ENCODE measurements at places on chromosomes 6 and 20.

- no peak for DNase-seq
These were observed 128.8 kb downstream of the CDH26 start for GRCh38 chr20:60086821-60087562.

GRCh38 chr20:58025233-58025632, 203.2 kb downstream of the ANKRD60 start:
- DNase-seq, result no peak

DNA sequence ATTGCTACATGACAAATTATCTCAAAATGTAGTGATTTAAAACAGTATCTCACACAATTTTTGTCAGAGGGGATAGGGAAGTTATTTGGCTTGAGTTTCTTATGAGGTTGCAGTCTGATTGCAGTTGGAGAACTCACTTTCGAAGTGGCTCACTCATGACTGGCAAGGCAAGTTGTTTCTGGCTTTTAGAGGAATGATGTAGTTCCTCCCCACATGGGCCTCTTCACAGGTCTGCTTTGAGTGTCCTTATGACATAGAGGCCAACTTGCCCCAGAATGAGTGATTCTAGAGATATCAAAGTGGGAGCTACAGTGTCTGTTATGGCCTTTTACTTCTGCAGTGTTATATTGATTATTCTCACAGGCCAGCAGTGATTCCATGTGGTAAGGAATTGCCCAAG, 6.1 kb downstream of the DOP1A start:
- DNase-seq, result no peak

- no peak for DNase-seq
These were observed 137.3 kb downstream of the MMS22L start for GRCh38 chr6:97145691-97146090.

GRCh38 chr6:143357561-143358255, 92.8 kb downstream of the ADAT2 start:
- DNase-seq, result no peak

DNA sequence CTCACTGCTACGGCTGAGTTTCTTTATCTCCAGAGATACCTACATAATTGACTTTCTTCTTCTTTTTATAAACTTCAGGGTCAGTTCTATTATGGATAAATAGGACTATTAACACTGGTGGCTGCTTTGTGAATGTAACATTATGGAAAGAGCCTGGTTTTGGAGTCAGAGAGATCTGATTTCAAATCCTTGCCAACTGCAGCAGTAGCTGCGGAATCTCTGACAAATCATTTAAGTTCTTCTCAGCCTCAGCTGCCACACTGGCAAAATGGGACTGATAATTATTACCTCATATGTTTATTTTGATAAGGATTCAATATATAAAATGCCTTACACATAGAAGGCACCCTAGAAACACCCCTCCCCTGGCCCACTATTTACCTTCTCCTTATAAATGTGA, 160.5 kb downstream of the BACH2 start:
- no peak for DNase-seq

DNA sequence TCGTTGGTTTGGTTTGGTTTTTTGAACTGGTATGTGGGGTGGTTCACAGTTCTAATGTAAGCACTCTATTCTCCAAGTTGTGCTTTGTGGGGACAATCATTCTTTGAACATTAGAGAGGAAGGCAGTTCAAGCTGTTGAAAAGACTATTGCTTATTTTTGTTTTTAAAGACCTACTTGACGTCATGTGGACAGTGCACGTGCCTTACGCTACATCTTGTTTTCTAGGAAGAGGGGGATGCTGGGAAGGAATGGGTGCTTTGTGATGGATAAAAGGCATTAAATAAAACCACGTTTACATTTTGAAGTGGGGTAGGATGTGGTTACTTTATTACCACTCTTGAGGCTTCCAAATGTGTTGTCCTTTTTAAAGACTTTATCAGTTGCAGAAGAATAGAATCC, 168.0 kb downstream of the ZMYND8 start:
- DNase-seq, result no peak

DNA sequence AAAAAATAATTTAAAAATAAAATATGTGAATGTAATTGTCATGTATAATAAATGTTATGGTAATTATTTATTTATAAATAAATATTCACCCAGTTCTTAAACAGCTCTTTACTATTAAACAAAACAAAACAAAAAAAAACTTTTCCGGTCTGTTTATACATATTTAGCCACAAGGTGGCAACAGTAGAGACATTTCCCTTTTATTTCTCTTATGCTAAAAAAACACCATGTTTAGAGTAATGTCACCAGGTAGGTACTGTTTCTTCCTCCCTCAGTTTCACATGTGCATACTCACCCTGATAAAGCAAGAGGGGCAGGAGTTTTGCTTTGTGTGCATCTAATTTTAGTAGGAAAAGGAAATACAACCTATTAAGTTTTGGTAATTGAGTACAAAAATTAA, 610.4 kb upstream of the IMPG1 start:
- no peak for DNase-seq

DNA sequence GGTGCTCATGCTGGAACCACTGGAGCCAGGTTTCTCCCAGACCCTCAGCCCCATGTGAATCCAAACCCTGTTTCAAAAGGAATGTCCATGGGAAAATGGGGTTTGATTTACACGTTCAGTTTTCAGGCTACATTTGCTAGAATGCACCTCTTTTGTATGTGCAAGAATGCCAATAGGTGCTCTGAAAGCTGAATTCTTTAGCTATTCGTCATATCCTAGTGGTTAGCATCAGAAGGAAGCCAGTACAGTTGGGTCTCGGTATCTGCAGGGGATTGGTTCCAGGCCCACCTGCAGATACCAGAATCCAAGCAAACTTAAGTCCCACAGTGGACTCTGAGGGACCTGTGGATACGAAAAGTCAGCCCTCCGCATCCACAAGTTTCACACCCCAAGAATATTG, 93.4 kb downstream of the UST start:
- no peak for DNase-seq

DNA sequence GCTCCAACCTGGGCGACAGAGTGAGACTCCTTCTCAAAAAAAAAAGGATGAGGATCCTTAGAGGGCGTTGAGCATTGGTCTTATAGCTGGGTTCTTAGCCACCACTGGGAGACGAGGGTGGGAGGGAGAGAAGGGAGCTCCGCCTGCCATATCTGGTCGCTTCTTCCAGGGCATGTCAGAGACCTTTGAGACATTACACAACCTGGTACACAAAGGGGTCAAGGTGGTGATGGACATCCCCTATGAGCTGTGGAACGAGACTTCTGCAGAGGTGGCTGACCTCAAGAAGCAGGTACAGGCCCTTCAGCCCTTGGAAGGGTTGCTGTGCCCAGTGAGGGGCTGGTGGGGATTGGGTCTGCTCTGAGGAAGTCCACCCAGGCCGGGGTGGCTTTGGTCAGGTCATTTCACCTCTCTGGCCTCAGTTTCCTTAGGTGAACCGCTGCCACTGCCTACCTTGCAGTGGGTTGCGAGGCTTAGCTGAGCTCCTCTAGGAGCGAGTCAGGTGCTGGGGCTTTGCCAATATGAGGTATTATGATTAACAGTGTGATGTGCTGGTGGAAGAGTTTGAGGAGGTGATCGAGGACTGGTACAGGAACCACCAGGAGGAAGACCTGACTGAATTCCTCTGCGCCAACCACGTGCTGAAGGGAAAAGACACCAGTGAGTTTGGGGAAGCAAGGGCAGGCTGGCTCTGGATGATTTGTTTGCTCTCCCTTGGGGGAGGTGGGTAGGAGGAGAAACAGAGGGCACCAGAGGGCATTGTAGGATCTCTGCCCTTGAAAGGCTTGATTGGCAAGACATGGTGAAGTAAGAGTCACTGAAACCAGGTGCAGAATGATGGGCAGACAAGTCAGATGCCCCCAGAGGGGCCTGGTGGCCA, 8.5 kb downstream of the CNPY3 start:
- no peak for DNase-seq

DNA sequence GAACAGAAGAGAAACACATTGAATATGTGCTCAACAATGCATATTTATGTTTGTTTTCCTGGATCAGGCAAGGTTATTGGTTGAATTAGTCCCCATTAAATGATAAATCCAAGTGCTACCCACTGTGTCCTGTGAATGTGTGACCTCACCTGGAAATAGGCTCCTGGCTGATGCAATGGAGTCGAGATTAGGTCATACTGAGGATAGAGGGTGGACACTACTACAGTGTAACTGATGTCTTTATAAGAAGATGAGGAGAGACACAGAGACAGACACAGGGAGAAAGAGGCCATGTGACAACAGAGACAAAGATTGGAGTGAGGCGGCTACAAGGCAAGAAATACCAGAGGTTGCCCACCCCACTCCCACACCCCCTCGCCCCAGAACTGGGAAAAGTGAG, 559.3 kb downstream of the C6orf118 start:
- no peak for DNase-seq

GRCh38 chr20:35704514-35705261, 5.5 kb downstream of the ROMO1 start:
- DNase-seq, result no peak

GRCh38 chr6:72784581-72784980, 162.7 kb downstream of the KCNQ5 start:
- DNase-seq, result no peak

- DNase-seq, result no peak
These were observed 49.4 kb downstream of the TMC2 start for GRCh38 chr20:2585811-2586210.

- DNase-seq, result no peak
These were observed 407.9 kb upstream of the MAN1A1 start for GRCh38 chr6:119757467-119757866.

DNA sequence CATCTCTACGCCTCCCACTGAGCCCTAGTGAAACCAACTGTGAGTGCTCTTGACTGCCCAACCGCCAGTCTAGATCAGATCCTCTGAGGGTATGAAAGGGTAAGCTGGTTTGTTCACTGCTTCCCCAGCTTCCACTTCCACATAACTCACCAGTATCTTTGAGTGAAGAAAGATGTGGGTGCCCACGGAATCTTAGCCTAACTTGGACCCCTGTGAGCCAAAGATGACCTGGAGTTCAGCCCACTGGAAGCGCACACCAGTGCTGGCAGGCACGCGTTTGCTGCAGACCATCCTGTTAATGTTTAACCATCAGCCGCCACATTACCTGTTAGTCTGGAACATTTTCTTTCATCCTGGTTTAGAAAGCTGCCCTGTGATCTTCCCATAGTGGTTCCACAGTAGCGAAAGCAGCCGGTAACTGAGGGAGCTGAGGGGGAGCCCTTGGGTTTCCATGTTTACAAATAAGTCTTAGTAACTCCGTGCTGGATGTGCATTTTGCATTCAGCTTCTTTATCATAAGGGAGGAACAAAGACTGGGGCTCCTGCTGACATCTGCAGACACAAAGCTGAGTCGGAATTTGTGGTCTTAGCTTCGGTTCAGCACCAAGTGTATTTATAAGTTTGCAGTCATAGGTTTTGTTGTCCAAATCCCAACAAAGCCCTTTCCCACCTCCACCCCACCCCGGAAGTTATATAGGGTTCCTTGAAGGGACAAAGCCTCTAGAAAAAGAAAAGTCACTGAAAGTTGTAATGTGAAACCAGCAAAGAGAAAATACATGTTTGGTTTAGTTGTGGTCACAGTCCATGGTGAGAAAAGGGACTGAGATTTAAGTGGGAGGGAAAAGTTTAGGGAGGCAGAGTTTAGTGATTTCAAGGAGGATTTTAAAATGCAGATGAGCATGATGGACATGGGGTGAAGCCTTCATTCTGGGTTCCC, 71.0 kb downstream of the SSR1 start:
- no peak for DNase-seq

GRCh38 chr20:17605131-17605660, 35.3 kb downstream of the DSTN start:
- DNase-seq, result no peak

DNA sequence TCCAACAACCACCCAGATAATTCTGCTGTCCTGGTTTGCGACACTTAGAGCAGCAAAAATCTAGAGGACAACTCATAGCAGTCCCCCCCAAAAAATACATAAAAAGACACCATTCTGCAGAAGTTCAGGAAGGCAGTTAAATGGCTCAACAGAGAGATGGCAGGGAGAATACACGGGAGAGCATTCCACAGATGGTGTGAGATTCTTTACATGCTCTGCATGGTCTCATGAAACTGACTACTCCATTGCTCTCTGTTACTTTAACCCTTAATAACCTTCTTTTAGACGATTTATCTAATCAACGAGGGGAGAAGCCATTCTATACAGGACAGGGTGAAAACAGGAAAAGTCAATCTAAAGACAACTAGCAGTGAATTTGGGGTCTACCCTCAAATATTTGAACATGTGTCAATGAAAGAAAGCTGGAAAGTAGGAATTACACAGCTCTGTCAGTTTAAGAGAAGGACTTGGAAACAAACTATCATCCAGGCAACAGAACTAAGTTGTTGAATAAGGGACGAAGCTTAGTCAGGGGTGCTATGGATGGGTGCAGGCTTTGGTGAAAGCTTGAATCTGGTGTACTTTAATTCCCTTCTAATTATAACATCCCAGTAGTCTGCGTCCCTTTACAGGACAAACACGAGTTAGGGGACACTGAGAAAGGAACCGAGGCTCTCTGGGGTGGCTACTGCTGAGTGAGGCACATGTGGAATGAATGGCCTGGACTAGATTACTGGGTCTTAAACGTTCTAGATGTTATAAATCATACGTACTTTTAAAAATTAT, 5.1 kb downstream of the PERP start:
- no peak for DNase-seq

DNA sequence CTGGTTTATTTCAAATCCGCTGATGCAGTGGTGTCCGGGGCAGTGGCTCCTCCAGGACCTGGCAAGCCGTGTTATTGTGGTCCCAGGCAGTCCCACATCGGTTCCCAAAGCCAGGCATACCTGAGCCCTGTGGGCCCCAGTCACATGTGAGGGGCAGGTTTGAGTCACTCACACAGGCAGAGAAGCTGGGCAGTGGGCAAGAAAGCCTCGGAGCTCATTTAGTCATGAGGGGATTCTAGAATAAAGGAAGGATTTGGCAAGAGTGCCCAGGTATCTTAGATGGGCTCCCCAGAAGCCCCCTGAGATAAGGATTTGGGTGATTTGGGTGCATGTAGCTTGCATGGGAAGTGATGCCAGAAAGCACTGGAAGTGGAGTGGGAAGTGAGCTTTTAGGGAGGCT, 37.3 kb downstream of the SYNDIG1 start:
- DNase-seq, result no peak

DNA sequence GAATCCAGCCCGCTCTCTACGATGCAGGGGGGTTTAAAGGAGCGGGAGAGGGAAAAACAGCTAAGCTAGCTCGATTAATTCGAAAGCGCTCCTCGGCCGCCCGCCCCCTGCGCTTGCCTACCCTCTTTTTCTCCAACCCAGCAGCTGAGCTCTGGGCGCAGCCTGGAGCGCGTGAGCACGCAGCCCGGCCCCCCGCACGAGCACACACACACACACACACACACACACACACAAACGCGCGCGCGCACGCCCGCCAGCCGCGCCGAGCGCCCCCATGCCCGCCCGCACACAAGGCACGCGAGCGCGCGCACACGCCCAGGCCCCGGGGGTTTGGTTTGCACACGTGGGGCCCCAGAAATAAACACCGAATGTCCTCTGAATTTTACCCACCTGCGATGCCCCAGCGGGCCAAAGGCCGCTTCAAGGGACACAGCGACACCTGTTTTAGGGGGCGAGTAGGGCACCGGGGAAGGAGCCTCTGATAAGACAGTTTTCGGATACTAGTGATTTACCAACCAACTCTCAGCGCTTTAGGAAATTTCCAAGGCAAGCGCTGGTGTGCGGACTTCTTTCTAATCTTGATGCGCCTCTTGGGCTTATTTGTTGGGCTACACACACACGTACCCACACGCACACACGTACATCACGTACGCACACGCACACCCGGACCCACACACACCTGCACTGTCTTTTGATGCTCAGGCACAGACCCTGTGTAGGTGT, 802 bp upstream of the NRN1 start:
- peak; percentile 52 for DNase-seq

- DNase-seq, result no peak
These were observed 2.9 kb downstream of the RAB32 start for GRCh38 chr6:146546443-146547043.

- no peak for DNase-seq
These were observed 402.5 kb upstream of the FKBP1C start for GRCh38 chr6:62808565-62809293.
